ENCODE measurements at places on chromosomes 16 and 17. TPM values are rescaled to one million over a fixed set of nuclear protein-coding genes. Genes with fewer than 3 reads are reported as not detected.

DNA sequence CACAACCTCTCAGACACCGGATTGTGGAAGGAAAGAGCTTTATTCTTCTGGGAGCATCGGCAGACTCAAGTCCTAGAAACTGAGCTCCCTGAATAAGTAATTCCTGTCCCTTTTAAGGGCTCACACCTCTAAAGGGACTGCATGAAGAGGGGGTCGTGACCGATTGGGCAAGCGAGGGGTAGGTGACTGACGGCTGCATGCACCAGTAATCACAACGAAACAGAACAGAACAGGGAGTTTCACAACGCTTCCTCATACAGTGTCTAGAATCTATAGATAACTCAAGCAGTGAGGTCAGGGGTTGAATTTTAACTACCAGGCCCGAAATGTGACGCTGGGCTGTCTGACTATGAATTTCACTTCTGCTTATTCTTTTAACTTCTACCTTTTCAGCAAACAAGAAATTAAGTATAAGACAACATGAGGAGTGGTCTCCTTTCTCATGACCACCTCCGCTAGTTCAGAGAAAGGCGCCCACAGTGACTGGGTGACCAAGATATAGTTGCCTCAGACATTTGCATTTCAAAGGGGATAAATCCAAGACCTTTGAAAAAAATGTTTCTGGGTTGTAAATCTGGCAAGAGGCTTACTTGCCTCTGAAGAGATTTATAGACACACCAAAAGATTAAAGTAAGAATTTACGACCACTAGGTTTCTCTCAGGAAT, 88.4 kb upstream of the ATF7IP2 start:
- DNase-seq: no peak

SCARF1 gene
- total RNA-seq: 5.4 TPM

DNA sequence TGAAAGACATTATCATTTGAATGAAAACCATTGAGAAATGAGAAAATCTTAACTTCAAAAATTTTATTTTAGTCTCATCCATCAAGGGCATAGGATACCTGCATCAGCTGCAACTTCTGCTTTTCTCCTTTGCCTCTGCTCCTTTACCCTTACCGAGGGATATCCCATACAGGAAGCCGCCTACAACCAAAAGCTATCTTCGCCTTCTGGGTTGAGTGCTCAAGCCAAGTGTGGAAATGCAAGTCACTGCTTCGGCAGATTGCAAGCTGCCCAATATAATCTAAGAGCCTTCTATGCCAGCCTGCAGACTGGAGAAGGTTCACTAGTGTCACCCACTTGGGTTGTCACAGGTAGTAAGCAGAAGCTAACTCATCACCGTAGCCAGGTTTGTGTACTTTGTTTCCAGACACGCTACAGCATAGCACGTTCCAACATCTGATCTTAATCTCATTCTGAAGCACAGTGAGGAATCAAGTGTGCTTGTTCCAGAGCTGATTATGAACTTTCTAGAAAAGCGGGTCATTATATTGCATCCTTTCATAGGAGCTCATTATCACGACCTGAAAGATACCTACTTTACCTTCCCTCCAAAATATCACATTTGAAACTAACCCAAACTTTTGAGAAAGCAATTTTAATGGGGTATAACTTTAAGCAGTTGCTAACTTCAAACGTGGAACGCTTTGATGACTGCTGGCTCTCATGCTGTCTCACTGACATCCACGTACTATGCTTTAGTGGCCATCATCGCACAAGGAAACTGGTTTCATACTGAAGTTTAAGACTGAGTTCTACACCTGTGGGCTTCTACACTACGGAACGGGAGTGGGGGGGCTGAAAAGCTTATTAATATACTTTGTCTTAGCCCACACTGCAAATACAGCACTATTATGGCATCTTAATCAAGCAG, 8.0 kb upstream of the UNK start:
- DNase-seq: peak; percentile 61

DNA sequence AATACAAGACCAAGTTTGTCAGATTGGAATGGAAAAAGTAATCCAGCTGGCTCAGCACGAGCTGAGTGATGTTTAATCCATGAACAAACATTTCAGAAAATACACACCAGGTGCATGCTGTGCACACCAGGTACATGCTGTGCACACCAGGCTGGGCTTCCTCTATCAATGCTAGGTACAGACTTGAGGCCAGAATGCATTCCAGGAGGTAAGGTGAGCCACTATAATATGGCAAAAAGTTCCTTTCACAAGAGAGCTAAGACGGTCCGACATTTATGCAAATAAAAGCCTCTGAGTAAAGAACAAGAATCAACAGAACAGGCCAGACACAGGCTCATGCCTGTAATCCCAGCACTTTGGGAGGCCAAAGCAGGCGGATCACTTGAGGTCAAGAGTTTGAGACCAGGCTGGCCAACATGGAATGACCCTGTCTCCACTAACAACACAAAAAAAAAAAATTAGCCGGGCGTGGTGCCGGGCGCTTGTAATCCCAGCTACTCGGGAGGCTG, 128.2 kb downstream of the ZNF778 start:
- DNase-seq: no peak

ATP6V0D1 gene
- 112 TPM for total RNA-seq

GRCh38 chr17:68748381-68748780, 147.2 kb upstream of the FAM20A start:
- no peak for DNase-seq

DNA sequence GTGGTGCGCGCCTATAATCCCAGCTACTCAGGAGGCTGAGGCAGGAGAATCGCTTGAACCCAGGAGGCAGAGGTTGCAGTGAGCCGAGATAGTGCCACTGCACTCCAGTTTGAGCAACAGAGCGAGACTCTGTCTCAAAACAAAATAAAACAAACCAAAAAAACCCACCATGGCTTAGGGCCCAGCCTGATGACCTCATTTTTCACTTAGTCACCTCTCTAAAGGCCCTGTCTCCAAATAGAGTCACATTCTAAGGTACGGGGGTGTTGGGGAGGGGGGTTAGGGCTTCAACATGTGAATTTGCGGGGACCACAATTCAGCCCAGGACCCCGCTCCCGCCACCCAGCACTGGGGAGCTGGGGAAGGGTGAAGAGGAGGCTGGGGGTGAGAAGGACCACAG, 1.4 kb upstream of the STH start:
- no peak for DNase-seq

LPO gene
- not detected for total RNA-seq

DNA sequence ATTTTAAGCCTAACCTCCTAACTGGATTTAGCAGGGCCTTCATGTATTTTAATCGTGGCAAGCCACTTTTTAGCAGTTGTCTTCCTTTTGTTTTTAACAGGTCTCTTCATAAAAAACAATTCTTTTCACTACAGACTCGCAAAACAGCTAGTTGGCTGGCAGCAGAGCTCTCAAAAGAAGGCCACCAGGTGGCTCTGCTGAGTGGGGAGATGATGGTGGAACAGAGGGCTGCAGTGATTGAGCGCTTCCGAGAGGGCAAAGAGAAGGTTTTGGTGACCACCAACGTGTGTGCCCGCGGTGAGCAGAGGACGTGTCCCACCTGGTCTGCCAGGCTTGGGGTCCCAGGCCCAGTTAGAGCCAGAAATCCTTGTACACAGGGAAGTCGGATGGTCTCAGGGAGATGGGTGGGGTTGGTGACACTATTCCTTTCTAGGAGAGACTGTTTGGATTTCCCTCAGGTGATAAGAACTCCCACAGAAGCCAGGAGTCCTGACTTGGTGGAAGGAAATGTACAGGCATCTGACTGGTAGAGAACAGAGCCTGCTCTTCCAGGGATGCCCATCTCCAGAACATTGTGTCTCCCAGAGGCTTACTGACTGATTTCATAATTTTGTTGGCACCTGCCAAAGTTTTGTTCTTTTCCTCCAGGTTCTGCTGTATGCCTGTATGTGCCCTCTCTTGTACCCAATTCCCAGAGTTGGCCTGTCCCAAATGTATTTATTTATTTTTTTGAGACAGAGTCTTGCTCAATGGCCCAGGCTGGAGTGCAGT, 14.9 kb upstream of the DDX19A start:
- no peak for DNase-seq
